Vein endothelial cell (primary cell): ENCODE measurements at places on chromosomes 5 and 9. TPM values are rescaled to one million over a fixed set of nuclear protein-coding genes. Genes with fewer than 3 reads are reported as not detected.

Gene CDKN2A
- 10.0 and 18.0 TPM in 2 replicates for total RNA-seq

Gene TEX48
- not detected in 2 replicates for total RNA-seq

Gene DDX4
- not detected in 2 replicates for total RNA-seq

Gene HACD4
- 0.19 and 0.98 TPM in 2 replicates for total RNA-seq

Gene CRB2
- total RNA-seq, result not detected in 2 replicates

Gene ARSI
- under 0.01 and 0.19 TPM in 2 replicates for total RNA-seq

Gene EQTN
- not detected in 2 replicates for total RNA-seq

Gene KCNIP1
- total RNA-seq, result 0.19 and 0.98 TPM in 2 replicates

Gene MARCOL
- total RNA-seq, result not detected in 2 replicates

Gene GPR150
- 0.29 and 0.33 TPM in 2 replicates for total RNA-seq

Gene HAVCR2
- total RNA-seq, result under 0.01 and 0.67 TPM in 2 replicates

Gene EIF4E1B
- total RNA-seq, result not detected in 2 replicates

Gene SLC23A1
- not detected in 2 replicates for total RNA-seq

Gene SLC12A2
- total RNA-seq, result 88.5 and 159 TPM in 2 replicates

Gene SURF6
- total RNA-seq, result 11.1 and 11.3 TPM in 2 replicates

Gene GLRA1
- total RNA-seq, result not detected in 2 replicates

Gene PPP3R2
- total RNA-seq, result not detected in 2 replicates

Gene FREM1
- under 0.01 TPM in 1 of 2 replicates, not detected in the other for total RNA-seq

Gene ARHGAP26
- 22.5 and 33.1 TPM in 2 replicates for total RNA-seq

Gene C1QTNF2
- total RNA-seq, result 0.10 TPM in 1 of 2 replicates, not detected in the other

Gene IL9
- total RNA-seq, result not detected in 2 replicates

Gene TMEM232
- total RNA-seq, result 0.67 and 2.3 TPM in 2 replicates

Gene RMRP
- total RNA-seq, result 49,879 and 52,393 TPM in 2 replicates

Gene ORM2
- not detected in 2 replicates for total RNA-seq

Gene PIP5KL1
- 0.29 and 0.65 TPM in 2 replicates for total RNA-seq

Gene PLCXD3
- 0.33 and 0.76 TPM in 2 replicates for total RNA-seq

Gene CAST
- 185 and 210 TPM in 2 replicates for total RNA-seq

Gene C9orf50
- total RNA-seq, result not detected in 2 replicates

Gene ALDH1A1
- total RNA-seq, result 188 and 196 TPM in 2 replicates

Gene ANKRD18A
- total RNA-seq, result under 0.01 TPM in 1 of 2 replicates, not detected in the other

Gene RMND5B
- 28.8 and 34.6 TPM in 2 replicates for total RNA-seq

Gene TIMD4
- total RNA-seq, result not detected in 2 replicates

Gene RGS3
- total RNA-seq, result 360 and 441 TPM in 2 replicates

Gene MYORG
- 3.6 and 6.1 TPM in 2 replicates for total RNA-seq

Gene ZMYND19
- 14.7 and 18.4 TPM in 2 replicates for total RNA-seq

Gene CCL27
- total RNA-seq, result not detected in 2 replicates

Gene FAM221B
- total RNA-seq, result not detected in 2 replicates

Gene SYNPO
- 23.9 and 37.9 TPM in 2 replicates for total RNA-seq

Gene LHFPL2
- total RNA-seq, result 46.7 and 65.9 TPM in 2 replicates

Gene EGFLAM
- under 0.01 and 0.96 TPM in 2 replicates for total RNA-seq

Gene MINAR2
- total RNA-seq, result not detected in 2 replicates

Gene GABBR2
- 10.3 and 14.0 TPM in 2 replicates for total RNA-seq

Gene PCDHB9
- 0.38 and 0.65 TPM in 2 replicates for total RNA-seq

Gene ALDH7A1
- total RNA-seq, result 28.5 and 38.2 TPM in 2 replicates

Gene PTPA
- 87.6 and 106 TPM in 2 replicates for total RNA-seq

Gene SLC25A2
- 0.48 TPM in 1 of 2 replicates, not detected in the other for total RNA-seq

Gene GRXCR2
- total RNA-seq, result not detected in 2 replicates
